ENCODE measurements at places on chromosomes 1 and 21.

GRCh38 chr21:24941316-24942185 lies 665.7 kb downstream of the MRPL39 start:
- no peak for DNase-seq

DNA sequence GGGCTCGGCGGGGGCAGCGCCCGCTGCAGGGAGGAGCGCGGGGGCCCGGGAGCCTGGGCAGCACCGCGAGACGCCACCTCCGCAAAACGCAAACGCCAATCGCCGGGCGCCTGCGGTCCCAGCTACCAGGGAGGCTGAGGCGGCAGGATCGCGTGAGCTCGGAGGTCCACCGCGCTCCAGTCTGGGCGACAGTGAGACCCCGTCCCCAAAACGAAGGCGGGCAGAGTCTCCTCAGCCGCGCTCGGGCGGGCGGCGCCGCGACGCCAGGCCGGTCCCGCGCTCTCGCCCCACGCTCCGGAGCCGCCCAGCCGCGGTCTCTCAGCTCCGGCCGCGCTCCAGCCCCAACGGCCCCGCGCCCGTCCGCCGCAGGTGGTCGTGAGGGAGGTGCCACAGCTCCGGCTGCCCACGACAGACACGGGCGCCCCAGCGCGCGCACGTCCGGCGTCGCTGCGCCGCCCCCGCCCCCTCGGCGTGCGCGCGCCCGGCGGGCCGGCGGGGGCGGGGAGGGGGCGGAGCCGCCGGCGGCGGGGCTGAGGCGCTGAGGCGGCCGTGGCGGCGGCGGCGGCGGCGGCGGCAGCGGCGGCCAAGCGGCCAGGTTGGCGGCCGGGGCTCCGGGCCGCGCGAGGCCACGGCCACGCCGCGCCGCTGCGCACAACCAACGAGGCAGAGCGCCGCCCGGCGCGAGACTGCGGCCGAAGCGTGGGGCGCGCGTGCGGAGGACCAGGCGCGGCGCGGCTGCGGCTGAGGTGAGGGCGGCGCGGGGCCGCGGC lies at the start of gene ADARB1:
Gene ADARB1, plus strand, starts transcription at position 533 of the 770 bp plus-strand sequence. CDS start 97,077 bp downstream, outside the sequence.
- DNase-seq = peak; percentile 63

- DNase-seq = no peak
These were observed 57.6 kb upstream of the FMO3 start for GRCh38 chr1:171032822-171033702.

- DNase-seq = no peak
These were observed 23.5 kb upstream of the LBR start for GRCh38 chr1:225451340-225451739.

DNA sequence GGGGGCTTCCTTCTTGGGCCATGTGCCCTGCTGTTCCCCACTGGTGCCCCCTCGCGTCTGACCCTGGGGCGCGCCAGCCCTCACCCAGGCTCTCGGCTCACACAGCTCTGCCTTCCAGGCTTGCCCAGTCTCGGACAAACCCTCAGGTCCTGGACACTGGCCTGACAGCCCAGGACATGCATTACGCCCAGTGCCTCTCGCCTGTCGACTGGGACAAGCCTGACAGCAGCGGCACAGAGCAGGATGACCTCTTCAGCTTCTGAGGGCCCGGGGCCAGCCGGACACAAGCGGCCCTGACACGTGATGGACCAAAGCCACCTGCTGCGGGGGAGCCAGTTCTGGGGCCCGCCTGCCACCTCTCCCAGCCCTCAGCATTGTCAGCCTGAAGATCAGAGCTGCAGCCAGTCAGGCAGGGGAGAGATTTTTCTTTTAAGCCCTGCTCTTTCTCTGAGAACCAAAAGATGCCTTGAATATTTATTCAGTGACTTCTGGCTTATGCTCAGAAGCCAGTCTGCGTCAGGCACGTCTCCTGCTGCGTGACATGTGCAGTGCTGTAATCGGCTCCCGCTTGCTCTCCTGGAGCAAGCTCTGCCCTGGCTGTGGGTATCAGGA lies 23.4 kb downstream of the LDLRAP1 start:
- peak; percentile 95 for DNase-seq

GRCh38 chr1:84143796-84144565 lies at the start of gene PRKACB:
PRKACB (plus strand) TSS chr1:84144271; CDS start chr1:84144362, 91 bp downstream.
- peak; percentile 59 for DNase-seq

DNA sequence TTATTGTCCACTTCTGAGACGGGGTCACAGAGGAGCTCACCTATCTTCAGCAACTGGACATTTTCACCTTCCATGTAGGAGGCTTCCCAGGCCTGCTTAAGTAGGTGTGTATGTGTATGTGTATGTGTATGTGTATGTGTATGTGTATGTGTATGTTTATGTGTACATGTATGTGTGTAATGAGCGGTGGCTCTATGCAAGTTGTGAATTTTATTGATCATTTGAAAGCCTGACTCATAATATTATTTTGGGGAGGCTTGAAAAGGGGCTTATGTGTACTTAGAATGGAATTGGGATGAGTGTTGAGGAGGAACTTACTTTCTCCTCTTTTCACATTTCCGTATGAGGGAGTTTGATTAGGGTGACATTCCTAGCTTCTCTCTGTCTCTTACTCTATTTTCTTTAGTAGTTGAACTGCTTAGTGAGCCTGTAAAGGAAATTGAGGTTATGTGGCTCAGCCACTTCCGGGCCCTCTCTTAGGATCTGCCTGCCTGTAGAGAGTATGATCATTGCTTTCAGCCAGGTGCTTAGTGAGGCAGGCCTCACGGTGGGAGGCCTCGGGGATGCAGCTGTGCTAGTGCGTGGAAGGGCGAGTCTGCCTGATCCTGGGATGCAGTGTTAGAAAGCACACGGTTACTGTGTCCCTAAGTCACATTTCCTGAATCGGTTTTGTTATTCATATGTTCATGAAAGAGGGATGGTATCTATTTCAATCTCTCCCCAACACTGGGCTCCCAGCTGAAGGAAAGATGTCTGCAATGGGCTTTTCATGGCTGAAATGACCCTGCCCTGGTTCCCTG lies 61.0 kb downstream of the IER5 start:
- no peak for DNase-seq

DNA sequence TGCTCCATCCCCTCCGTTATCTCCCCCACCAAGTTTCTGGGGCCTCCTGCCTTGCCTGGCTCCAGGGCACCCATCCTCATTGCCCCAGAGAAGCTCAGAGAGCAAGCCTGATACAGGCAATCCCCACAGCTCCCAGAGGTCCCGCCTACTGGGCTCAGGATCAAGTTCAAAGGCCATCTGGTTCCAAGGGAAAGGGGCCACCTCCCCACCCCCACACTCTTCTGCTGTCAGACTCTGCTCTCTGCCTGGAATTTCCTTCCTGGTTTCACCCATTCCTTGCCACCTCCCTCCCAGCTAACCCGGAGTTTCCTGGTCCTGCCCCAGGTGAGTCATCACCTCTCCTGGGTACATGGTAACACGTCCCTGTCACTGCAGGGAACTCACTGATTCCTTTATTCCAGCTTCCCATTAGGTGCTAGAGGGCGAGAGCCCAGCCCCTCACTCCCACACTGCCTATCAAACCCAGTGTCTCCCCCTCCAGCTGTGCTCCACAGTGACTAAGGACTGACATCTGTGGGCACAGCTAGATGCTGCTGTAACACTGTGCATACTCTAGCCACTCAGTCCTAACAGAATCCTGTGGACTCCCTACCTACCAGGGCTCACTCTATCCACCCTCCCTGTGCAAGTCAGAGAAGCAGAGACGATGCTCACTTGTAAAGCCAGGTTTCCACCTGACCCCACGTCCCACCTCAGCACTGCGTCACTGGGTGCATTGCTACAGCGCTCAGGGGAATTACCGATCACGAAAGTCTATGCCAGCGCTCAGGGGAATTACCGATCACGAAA lies 21.8 kb downstream of the RSPH1 start:
- DNase-seq = peak; percentile 19

- DNase-seq = no peak
These were observed 8.1 kb upstream of the CNN3 start for GRCh38 chr1:94935034-94935433.

GRCh38 chr1:205324781-205325180 lies 3.2 kb upstream of the NUAK2 start:
- peak; percentile 75 for DNase-seq

DNA sequence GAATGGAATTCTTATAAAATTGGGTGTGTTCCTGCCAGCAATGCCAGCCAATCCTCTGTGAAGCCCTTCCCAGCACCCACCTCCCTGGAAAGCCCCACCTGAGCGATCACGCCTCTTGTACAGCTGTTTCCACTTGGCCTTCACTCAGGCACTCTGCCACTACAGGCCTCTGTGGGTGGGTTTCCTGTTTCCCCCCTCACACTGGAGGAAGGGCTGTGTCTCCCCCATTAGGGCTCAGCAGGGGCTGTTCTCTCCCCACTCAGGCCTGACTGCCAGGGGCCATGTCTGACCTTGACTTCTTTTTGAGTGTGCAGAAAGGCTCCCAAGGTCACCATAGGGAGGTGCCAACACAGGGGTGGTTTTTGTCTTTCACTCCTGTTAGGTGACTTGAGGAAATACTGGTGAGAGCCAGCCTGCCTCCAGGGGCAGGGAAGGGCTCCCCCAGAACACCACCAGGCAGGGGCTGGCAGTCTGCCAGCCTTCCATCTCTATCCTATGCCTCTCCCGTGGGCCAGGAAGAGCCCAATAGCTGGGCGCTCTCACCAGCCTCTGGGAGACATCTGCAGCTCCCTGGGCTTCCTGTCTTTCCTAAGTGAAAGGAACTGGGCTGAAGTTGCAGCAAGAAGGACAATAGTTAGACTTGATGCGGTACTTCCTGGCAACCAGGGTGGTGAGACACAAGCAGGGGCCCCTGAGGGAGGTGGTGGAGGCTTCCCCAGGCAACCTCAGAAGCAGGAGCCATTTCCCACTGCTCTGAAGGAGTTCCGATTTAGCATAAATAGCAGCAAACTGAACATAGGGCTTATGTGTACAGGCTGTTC lies 49.1 kb downstream of the ELK4 start:
- DNase-seq = no peak

- peak; percentile 23 for DNase-seq
These were observed 93.2 kb downstream of the EPHB2 start for GRCh38 chr1:22803833-22804232.

DNA sequence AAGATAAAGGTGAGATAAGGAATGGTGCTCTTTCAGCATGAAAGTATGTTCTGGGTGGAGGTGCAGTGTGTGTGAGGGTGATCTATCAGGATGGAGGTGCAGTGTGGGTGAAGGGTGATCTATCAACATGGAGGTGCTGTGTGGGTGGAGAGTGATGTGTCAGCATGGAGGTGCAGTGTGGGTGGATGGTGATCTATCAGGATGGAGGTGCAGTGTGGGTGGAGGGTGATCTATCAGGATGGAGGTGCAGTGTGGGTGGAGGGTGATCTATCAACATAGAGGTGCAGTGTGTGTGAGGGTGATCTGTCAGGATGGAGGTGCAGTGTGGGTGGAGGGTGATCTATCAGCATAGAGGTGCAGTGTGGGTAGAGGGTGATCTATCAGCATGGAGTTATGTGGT lies 12.3 kb upstream of the MAP10 start:
- no peak for DNase-seq

DNA sequence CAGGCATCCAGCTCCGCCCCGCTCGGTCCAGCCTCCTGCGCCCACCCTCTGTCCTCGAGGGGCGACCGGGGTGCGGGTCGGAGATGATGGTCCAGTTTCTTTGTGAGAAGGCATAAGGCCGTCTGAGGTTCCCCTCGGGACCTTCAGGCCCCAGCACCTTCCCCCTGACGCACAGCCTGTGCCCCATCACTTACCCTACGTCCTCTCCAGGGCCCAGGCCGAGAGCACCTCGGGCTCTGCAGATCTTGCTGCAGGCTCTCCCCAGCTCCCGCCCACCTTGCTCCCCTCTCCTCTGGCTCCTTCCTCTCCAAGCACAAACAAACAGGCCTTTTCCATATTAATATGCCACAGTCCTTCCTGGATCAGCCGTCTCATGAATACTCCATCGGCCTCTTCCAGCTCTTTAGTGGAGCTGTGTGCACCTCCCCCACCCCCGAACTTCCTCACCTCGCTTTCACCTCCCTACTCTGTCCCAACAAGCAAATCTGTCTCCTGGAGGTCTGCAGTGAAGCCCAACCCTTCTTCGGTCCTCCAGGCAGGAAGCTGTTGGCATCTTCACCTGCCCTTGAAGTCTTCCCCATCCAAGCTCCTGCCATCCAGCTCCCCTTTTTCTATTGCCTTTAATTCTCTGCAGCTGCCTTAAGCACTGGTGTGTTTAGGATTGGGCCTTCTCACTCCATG lies 448 bp upstream of the COL9A2 start:
- no peak for DNase-seq

- DNase-seq = no peak
These were observed 155.9 kb downstream of the DISP1 start for GRCh38 chr1:222970711-222971110.

DNA sequence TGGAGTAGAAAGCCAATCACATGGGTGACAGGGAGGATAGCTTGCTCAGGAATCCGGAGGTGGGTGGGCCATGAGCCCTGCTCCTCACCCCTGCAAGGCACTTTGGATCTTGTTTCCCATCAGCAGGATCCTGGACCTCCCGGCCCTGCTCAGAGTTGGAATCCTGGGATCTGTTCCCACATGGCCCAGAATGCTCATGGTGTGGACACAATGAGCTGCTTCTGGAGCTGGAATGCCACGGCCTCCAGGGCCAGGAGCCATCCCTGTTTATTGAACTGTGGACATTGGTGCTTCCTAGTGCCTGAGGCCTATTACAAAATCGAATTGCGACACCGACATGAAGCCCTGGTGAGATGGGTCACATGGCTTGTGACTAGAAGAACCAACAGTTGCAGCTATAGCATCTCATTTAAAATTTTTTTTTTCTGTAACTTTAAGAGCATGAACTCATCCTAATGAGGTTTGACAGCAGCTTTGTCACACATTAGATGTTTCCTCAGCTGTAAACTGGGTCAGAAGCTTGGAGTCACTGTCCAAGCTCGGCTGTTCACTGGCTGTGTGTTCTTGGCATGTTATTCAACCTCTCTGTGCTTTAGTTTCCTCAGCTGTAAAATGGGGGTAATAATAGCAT lies 40.4 kb upstream of the GOLT1A start:
- DNase-seq = peak; percentile 93

DNA sequence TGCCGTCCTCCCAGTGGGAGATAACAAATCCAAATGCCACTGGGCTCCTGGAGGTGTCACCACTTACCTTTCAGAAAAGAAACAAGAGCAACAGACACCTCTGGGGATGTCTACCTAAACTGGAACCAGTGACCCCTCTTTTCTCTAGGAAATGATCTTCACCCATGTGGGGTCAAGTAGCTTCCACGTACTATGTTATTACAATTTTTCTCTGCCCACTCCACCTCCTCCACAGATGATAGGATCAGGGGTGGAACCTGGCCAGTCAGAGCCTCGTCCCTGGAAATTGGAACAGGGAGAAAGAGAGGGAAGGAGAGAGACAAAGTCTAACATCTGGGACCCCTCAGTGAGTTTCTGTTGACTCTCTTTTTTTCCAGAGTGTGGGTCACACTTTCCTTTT lies 50.1 kb downstream of the H3-3A start:
- DNase-seq = no peak

DNA sequence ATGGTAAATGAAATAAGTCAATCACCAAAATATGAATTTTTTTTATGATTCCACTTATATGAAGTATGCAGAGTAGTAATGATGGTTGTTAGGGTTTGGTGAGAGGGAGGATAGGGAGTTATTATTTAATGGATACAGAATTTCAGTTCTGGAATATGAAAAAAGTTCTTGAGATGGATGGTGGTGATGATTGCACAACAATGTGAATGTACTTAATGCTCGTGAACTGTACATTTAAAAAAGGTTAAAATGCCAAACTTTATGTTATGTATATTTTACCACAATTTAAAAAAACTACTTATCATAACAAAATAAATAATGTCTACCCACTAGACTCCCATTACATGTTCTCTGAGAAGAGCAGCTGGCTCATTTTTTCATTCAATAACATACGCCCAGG lies 55.4 kb upstream of the TTC39A start:
- DNase-seq = no peak

GRCh38 chr1:196608390-196609369 lies at the start of gene KCNT2:
KCNT2 (minus strand) TSS chr1:196608440; CDS start chr1:196608309, 131 bp downstream.
- peak; percentile 46 for DNase-seq

- peak; percentile 67 for DNase-seq
These were observed 5.8 kb upstream of the FAM167B start for GRCh38 chr1:32241001-32241763.

Measured in EH (cell line).